ENCODE measurements at places on chromosomes 1 and 21.

DNA sequence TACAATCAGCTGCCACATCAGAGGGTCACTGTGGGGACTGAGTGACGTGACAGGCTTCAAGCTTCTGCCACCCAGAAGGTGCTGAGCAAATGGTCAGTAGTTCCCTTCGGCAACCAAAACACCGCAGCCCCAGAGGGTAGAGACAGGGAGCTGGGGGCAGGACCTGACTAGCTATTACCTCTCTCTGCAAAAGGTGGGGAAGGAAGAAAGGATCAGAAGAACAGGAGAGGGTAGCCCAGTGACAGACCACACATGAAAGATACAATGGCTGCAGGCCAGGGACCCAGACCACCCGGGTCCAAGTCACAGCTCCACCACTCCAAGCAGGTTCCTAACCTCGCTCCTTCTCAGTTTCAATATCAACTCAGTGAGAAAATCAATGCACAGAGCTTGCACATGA is 377.1 kb downstream of the NPHP4 start:
- DNase-seq, result no peak

DNA sequence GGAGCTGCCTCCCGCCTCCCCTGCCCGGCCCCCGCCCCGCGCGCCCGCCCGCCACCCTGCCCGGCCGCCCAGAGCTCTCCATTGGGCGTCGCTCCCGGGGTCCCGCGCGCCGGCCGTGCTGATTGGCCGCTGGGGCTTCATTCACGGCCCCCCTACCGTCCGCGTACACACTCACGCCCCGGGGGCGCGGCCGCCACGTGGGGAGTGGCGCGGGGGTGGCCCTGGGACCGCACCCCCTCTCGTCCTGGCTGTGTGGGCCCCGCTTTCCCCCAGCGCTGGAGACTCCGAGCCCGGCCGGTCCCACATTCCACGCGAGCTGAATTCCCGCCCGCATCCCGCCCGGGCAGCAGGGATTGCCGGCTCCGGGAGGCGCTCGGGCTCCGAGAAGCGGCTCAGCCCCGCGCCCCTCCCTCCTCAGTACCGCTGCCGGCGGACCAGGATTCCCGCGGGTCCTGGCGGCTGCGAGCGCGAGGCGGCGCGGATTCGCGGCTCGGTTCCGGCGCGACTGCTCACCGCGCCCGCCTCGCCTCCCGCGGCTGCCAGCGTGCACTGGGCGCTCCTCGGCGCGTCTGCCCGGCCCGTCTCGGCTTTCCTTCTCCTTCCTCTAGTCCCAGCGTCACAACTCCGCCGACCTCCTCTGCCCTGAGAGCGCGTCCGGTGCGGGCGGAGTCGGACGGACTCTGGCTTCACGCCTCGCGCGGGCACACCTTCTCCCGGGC is 450 bp upstream of the POU3F1 start:
- no peak for DNase-seq

- DNase-seq, result no peak
Measured at GRCh38 chr21:31136891-31137290, 98.6 kb upstream of the KRTAP19-8 start.

- no peak for DNase-seq
Measured at GRCh38 chr1:38392861-38393260, 346.3 kb upstream of the POU3F1 start.

GRCh38 chr1:207926984-207927383 is 16.1 kb upstream of the CD34 start:
- DNase-seq, result no peak

- DNase-seq, result no peak
Measured at GRCh38 chr1:26627954-26628353, 67.9 kb upstream of the ARID1A start.

GRCh38 chr1:203638950-203639349 is 12.3 kb downstream of the ATP2B4 start:
- no peak for DNase-seq

GRCh38 chr1:8847990-8848389 is 30.5 kb downstream of the ENO1 start:
- DNase-seq, result no peak

GRCh38 chr1:198607714-198608113 is 31.1 kb upstream of the PTPRC start:
- DNase-seq, result peak; percentile 6

DNA sequence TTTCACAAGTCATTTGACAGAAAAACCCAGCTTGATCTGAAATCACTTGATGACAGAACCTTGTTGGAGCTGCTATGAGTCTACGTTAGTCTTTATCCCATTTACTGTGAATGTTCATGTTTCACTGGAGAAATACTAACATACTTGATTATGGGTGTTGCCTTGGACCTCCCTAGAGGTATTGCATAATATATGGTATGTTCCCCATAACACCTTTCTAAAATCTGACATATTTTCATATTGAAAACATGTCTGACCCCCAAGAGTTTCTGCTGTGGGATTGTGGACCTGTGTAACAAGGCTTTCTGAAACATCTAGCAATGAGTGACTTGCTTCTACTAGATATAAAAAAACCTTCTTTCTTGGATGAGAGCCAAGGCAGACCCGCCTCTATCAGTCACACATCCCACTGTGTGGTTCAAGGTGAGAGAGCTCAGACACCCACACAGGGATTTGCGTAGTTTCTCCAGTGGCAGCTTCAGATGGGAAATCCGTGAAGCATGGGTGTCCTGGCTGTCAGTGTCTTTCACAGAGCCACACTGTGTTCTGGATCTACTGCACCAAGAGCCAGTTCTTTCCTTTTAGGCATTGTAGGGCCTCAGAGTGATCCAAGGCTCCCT is 4.6 kb downstream of the NENF start:
- DNase-seq, result no peak

DNA sequence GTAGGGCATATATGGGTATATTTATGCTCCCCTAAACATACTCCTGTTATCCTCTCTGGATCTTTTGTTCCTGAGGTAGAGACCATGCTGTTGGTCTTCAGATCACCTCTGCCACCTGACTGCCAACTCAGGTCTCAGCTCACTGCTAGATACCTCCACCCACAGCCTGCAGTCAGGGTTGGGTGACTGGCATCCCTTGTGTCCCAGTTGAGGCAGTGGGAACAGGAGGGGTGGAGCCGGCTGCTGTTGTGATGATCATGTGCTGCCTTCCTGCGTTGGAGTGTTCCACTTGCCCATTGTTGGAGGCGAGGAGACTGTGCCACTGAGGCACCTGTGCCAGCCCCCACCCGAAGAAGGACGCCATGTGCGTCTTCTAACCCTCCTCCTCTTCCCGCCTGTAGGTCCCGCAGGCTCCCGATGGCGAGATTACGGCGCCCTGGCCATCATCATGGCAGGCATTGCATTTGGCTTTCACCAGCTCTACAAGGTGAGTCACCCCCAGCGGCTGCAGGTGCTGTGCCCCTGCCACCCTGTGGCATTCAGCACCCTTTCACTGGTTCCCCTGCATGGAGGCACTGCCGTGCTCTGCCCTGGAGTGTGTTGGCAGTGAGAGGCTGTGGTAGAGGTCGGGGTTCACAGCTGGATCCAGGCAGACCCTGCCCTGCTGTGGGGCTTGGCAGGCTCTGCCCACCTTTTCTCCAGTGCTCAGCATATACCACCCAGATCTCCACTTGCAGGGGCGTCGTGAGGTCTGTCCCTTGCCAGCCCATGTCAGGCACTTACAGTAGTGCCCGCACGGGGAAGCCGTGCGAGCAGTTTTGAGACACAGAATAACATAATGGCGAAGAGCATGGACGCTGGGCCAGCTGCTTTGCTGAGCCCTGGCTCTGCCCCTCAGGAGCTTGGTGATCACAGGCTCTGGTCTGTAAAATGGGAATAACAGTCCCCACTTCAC is 143.5 kb downstream of the PEX14 start:
- DNase-seq, result no peak

GRCh38 chr1:93995837-93996536 is 86.8 kb upstream of the GCLM start:
- no peak for DNase-seq

- DNase-seq, result no peak
Measured at GRCh38 chr1:22056043-22056442, 3.5 kb downstream of the CDC42 start.

GRCh38 chr1:180954005-180954800 is 41.5 kb downstream of the KIAA1614 start:
- no peak for DNase-seq

GRCh38 chr21:36854391-36854790 is 112.1 kb downstream of the HLCS start:
- DNase-seq, result no peak

DNA sequence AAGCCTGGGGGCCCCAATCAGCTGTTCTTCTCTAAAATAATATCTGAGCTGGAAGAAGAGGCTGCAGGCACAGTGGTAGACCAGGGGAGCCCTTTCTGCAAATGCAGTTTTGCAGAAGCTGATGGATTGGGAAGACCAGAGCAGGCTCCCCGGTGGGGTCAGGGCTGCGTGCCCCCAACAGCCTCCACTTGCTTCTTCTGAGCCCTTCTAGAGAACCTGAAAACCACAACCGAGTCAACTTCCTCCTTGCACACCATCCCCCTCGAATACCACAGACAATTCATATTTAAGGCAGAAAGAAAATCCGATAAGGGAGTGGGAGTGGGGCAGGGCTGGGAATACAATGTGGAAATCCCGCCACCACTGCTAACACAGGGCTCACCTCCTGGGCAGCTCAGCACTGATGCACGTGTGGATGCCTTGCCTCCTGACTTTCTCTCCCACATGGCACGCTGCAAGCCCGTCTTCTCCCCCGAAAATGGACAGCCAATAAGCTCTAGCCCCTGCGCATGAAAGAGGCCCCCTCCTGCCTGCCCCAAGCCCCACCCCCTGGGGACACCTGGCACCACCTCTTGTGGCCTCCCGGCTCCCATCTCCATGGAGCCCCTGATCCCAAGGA is 25.4 kb upstream of the ALDH4A1 start:
- DNase-seq, result no peak

DNA sequence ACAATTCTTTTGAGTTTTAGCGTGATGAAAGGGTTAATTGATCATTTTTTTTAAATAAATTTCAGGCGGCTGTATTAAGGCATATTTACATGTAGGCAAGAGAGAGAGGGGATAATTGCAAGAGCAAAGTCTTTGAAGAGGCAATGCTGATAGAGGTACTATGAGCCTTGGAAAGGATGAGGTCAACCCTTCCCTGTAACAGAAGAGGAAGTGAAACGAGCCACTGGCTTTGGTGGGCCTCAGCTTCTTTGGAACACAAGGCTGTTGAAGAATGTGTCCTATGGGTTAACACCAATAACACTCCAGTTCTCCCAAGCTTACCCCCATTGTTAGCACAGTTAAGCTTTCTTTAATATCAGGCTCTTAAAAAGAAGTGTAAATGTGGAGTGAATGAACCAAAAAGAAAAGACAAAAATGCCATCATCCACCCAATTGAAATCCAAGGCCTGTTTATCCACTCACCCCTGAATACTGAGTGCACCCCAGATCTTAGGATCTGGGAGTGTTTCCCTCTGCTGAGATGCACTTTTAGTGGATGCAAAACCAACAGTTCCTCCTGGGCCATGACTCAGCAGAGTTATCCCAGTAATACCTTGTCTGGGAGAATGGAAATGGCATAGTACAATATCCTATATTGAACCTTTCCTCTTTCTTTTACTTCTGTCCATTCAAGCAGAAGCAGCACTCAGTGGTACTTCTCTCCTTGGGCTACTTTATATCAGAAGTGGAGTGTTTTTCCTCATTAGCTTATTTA is 216.4 kb downstream of the SLC44A5 start:
- DNase-seq, result no peak

DNA sequence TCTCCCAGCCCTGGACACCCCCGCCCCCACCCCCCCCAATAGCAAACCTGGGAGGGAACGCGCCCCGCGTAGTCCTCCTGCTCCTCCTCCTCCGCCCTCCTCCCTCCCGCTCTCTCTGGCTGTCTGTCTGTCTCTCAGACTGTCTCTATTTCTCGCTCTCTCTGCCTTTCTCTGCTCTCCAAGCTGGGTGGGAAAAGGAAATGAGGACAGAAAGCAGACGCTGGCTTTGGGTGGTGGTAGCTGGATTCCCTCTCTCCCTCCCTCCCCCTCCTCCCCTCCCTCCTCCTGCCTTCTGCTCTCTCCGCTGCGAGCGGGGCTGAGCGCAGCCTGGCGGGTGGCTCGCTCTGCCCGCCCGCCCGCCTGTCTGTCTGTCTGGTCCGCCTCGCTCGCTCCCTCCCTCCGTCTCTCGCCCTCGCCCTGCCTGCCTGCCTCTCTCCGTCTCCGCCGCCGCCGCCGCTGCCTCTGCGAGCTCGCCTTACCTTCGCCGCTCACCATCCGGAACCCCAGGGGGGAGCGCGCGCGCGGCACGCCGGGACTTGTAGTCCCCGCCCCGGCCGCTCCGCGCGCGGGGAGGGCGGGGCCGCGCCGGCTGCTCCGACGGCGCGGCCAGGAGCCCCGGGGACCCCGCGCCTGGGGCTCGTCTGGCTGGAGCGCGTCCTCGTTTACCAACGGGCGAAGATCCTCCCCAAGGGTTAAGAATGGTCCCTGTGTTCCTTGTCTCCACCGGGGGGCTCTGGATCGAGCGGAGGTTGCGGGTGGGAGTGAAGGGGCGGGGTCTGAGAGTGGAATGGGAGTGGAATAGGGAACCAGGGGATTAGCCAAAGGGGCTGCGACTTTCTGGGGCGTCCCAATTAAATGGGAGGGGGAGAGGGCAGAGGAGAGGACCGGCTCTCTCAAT is at the start of gene AHDC1:
Gene AHDC1 (minus strand): TSS at position 464 of the 898 bp plus-strand sequence. CDS start 52,029 bp downstream, outside the sequence.
- no peak for DNase-seq

DNA sequence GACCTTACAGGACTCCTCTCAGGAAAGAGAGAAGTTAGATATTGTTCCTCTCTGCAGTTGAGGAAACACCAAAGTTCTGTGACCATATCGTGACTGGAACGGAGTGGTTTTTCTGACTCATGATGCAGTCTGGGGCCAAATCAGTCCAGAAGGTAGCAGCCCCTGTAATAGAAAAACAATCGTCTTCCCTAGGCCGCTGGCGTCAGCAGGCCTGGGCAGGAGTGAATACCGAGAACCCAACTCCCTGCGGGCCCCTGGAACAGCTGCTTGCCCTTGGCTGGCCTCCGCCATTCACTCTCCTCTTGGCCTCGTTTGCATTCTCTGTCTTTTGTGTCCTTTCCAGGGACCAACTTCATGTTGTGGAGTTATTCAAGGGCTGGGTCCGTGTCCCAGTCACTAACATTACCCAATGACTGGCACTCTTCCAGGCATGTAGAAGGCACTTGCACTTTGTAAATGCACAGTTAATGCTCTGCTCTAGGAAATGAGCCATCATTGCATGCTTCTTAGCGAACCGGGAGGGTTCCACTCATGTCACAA is 10.9 kb upstream of the CD101 start:
- DNase-seq, result no peak

- peak; percentile 99 for DNase-seq
Measured at GRCh38 chr1:151790071-151790939, at the start of gene TDRKH. TDRKH (minus strand) TSS chr1:151790500; CDS start chr1:151783022, 7,478 bp downstream.

- no peak for DNase-seq
Measured at GRCh38 chr1:168288311-168289052, 7.8 kb downstream of the TBX19 start.

- DNase-seq, result no peak
Measured at GRCh38 chr1:27451343-27451742, 38.6 kb downstream of the WASF2 start.

DNA sequence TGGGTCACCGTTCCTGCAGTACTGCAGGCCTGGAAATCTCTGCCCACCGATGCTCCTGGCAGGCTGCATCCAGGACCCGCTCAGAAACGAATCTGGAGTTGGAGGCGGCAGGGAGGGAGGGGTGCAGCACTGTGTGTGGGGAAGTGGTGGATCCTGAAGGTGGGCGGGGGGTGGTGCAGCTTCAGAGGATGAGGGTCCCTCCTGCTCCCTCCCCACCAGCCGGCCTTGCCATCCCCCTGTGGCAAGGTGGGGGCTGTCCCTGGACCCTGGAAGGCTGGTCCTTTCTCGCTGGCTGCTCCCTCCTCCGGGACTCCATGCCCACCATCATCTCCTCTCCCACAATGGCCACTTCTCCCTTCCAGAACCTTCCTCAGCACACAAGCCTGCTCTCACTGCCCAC is 60.4 kb downstream of the B3GALT5 start:
- no peak for DNase-seq

GRCh38 chr1:19504796-19505692 is 19.7 kb upstream of the CAPZB start:
- DNase-seq, result peak; percentile 29
